ENCODE measurements at places on chromosomes 1 and 21.

GRCh38 chr1:68478662-68479061, 18.2 kb downstream of the DEPDC1 start:
- DNase-seq: no peak

- DNase-seq: no peak
Measured at GRCh38 chr1:234969011-234969441, 159.6 kb downstream of the TOMM20 start.

GRCh38 chr1:240522122-240522822, 89.7 kb downstream of the GREM2 start:
- no peak for DNase-seq

DNA sequence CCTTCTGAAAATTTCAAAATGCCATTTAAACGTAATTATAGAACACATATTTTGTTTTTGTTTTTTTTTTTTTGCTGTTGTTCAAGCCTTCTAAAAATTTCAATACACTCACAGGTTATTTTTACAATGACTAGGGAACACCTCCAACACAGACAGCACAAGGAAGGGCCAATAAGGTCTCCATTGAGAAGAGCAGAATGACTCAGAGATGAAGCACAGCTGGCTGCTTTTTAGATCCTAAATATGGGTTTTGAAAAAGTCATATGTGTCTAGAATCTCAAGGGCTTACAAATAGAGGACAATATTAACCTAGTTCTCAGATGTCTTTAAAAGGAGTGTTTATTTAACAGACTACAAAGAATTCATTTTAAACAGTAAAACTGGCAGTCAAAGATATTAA, 104.6 kb downstream of the NEGR1 start:
- DNase-seq: no peak

DNA sequence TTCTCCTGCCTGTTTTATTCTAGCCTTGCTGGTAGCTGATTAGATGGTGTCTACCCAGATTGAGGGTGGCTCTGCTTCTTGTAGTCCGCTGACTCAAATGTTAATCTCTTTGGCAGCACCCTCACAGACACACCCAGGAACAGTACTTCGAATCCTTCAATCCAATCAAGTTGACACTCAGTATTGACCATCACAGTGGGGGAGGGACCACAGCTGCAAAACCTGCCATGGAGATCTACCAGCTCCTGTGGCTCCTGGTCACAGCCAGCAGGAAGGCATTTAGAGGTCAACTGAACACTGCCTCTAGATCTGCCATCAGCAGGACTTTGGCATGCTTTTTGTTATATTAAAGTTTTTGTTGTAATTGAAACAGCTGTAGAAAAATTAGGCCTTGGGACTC, 146.9 kb downstream of the RWDD3 start:
- DNase-seq: no peak

GRCh38 chr1:1958071-1958541, 39.0 kb upstream of the TMEM52 start:
- DNase-seq: no peak

GRCh38 chr1:175364424-175365076, 172.0 kb upstream of the KIAA0040 start:
- DNase-seq: no peak

Data from stimulated activated CD4-positive, alpha-beta T cell treated with anti-CD3 and anti-CD28 coated beads, Interleukin-2, amount 100 ng/mL, for 24 hours (primary cell).